ENCODE measurements at places on chromosomes 6 and 20.
A peak's percentile ranks its signal among the peaks of the same experiment; 100 is the strongest.

DNA sequence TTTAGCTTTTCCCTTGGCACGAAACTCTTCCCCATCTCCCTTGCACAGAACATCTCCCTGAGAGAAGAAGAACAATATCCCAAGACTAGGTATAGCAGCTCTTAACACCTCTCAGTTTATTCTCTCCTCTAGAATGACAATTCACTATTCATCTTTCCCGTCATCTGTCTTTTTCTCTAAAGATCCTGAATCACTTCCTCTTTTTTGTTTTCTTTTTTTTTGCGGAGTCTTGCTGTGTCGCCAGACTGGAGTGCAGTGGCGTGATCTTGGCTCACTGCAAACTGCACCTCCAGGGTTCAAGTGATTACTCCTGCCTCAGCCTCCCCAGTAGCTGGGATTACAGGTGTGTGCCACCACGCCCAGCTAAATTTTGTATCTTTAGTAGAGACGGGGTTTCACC is 574.4 kb upstream of the MAP3K7 start:
- DNase-seq = no peak

GRCh38 chr6:134840086-134840867 is 109.6 kb downstream of the ALDH8A1 start:
- DNase-seq = no peak

DNA sequence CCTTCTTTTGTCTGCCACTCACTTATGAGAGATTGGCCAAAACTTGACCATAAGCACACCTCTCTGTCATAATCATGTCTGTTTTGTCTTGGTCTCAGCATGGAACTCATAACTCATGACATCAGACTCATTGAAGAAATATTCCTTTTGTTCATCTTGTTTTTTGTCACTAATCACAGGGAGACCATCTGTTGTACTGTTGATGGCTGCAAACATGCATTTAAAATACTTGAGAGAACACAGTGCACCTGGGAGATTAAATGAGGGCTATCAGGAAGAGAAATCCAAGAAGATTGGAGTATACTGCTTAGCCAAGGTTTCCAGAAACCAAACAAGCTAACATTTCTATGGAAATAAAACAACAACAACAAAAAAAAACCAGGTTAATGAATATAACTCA is 689.7 kb downstream of the EPM2A start:
- DNase-seq = no peak

DNA sequence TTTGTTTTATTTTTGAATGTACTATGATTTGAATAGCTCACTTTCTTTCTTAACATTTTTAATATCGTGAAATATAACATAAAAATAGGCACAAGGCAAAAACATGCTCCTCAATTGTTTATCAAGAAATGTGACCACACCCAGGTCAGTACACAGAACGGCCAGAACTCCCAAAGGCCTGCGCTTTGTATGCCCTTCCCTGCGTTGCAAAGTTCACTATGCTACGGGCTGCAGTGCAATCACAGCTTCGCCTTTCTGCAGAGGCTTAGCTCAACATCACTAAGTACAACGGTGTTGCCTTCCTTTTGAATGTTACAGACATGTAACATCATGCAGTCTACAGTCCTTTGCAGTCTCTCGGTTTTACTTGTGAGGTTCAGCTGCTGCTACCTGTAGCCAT is 333.4 kb downstream of the THBS2 start:
- no peak for DNase-seq

DNA sequence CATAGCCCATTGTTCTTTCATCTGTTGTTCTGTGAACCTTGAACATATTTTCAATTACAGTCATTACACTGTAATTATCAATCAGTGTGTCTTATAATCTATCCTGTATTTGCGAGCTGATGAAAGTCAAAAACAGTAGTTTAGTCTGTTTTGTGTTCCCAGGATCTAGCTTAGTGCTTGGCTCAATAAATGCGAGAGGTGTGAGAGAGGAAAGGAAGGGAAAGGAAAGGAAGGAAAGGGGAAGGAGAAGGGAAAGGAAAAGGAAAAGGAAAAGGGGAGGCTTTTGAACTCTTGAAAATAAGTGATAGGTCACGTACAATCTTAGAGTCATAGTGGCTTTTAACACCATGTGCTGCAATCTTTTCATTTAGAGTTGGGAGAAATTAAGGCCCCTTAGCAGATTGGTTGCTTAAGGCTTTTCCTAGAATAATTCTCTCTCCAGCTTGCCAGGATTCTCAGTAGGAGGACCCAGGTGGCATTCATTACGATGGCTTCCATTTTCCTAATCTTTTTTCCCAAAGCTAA is 433.8 kb upstream of the PLCB4 start:
- DNase-seq = no peak

DNA sequence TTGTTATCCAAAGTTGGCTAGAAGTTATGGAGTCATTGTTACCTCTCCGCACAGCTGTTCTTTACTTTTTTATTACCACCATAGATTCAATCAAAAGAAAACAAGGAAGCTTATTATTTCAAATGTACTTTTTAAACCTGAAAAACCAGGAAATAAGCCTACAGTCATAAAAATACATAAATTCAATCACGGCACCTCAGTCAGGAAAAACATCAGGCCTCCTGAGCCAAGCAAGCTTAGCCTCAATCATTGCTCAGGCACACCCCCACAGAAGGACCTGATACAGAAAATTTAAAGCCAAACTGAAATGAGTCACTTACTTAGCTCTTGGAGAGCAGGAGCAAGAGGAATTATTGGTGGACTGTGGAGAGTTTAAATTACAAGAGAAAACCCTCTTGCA is 44.3 kb downstream of the MARCKS start:
- DNase-seq = no peak

GRCh38 chr6:36067374-36068011 is 39.9 kb downstream of the MAPK14 start:
- no peak for DNase-seq

GRCh38 chr6:136923116-136923953 is 1.2 kb downstream of the SLC35D3 start:
- no peak for DNase-seq

DNA sequence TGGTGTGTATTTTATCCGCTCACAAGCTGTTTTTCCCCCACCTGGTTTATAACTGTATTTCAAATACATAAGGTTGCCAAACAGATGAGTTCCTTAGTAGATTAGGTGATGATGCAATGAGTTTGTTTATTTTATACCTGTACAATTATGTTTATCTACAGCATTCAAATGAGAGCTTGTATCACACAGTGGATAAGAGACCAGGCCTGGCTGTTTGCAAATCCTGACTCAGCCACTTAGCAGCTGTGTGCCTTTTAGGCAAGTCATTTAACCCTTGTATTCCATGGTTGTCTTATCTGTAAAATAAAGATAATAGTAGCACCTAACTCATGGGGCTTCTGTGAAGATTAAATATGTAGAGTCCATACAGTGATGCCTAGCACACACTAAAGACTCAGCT is 143.7 kb downstream of the MOXD1 start:
- no peak for DNase-seq

DNA sequence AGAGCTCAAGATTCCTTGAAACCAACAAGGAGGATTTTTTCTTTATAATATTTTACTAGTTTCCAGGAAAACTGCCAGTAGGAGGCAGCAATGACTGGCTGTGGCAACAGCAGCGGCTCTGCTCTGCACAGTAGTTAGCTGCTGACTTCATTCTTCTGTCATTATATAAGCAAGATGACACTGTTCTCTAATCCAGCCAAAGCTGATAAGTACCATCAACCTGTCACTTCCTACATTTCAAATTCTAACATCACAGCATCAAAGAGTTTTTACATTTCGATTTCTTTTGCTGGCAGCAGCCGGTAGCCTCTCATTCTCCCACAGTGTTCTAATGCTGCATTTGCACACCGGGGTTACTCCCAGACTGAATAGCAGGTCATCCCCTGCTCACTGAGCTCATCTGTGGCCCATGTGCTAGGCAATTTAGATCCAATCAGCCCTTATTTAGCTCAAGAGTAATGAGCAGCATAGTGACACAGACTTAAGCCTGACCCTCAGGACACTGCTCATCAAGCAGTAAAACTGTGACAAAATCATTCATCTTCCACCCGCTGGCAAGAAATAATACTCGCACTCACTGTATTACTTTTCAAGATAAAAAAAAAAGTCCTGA is 67.8 kb downstream of the MMS22L start:
- DNase-seq = no peak

DNA sequence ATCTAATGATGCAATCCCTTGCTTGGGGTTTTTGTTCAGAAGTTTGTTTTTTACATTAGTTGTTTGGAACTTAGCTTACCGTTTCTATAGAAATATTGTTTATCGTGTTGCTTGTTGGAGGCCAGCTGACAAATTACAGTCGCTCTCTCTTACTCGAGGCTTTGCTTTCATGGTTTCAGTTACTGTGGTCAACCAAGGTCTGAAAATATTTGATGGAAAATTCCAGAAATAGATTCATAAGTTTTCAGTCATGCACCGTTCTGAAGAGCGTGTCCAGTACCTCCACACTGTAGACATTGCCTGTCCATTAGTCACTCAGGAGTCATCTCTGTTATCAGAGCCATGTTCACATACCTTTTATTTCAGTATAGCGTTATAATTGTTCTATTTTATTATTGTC is 47.9 kb downstream of the DEK start:
- peak; percentile 41 for DNase-seq
